Activated CD8-positive, alpha-beta T cell treated with anti-CD3 and anti-CD28 coated beads for 36 hours (primary cell): ENCODE measurements at places on chromosomes 4 and X. TPM values are rescaled to one million over a fixed set of nuclear protein-coding genes. Genes with fewer than 3 reads are reported as not detected.

- H3K4me1 ChIP-seq, result no peaks in the 10 kb centered on the region
- H3K27me3 ChIP-seq, result peaks cover 7% of the 10 kb centered on the region
- no peak overlapping the region for H3K27ac ChIP-seq
- DNase-seq, result no peak
Measured at GRCh38 chr4:182245541-182246215, 2.5 kb downstream of the TENM3 start.

DNA sequence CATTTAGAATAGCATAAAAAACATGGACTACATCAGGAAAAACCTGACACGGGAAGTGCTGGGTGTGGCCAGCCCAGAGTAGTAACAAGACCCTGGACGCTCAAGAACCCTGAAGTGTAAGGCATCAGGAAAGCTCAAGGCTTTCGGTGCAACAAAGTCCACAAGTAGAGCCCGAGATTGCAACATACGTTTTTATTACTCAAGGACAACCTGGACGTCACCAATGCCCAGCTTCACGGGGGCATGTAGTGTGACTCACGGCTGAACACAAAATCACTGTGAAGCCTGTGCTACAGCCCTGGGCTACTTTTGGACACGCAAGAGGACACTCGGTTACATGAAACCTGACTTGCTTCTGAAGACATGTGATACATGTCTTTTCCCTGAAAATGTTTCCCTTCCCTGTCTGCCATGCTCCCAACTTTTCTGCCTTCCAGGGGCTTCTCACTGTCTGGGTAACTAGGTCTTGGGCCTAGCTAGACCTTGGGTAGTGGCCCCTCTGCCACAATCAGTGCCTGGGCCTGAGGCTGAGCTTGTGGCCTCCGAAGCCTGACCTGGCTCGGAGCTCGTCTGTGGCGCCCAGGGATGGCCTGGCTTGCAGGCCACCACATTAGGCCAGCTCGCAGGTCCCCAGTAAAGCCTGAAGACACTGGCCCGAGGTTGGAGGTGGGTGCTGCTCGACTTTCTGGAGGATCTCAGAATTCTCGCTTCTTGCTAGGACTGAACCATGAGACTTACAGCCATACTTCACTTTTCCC, 9.2 kb downstream of the IRAK1 start:
- DNase-seq, result no peak
- H3K36me3 ChIP-seq, result peaks cover 43% of the 10 kb centered on the region
- no peak overlapping the region for H3K27ac ChIP-seq
- H3K27me3 ChIP-seq, result no peaks in the 10 kb centered on the region
- H3K4me3 ChIP-seq, result no peak overlapping the region
- peaks cover 16% of the 10 kb centered on the region for H3K4me1 ChIP-seq

DNA sequence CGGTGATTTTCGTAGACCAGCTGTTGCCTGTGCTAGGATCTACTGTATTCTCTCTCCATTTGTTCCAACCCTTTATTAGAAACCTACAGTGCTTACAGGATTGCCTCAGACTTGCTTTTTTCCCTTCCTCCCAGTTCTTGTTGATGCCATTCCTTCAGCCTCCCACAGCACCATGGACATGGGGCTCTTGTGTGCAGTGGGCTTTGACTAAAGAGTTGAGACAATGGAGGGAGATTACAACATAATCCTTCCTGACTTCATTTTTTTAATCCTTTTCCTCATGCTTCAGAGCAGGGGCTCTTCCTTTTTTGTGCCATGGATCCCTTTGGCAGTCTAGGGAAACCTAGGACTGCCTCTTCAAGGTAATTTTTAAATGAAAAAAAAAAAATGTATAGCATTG, 92.1 kb downstream of the BMPR1B start:
- H3K36me3 ChIP-seq, result no peaks in the 10 kb centered on the region
- peaks cover 2% of the 10 kb centered on the region for H3K27me3 ChIP-seq
- H3K4me1 ChIP-seq, result no peaks in the 10 kb centered on the region
- H3K4me3 ChIP-seq, result no peak overlapping the region
- no peak for DNase-seq
- H3K27ac ChIP-seq, result no peak overlapping the region

DNA sequence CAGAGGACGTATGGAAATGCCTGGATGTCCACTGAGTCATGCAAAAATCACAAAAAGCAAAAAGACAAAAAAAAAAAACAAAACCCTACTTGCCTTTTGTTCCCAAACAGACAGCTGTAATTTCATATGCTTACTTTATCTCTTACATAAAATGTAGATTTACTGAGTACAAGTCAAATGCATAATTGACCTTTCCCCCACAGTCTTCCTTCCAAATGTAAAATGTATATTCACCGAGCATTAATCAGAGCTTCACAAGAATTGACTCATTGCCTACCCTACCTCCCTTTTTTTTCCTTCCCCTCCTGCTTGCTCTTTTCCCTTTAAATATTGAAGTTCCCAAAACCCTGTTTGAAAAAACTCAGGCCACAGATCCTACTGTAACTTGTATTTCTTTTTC, 32.5 kb upstream of the TMPRSS11B start:
- DNase-seq, result no peak
- H3K27ac ChIP-seq, result no peak overlapping the region
- no peaks in the 10 kb centered on the region for H3K36me3 ChIP-seq
- H3K4me1 ChIP-seq, result no peaks in the 10 kb centered on the region
- H3K27me3 ChIP-seq, result peaks cover 12% of the 10 kb centered on the region

DNA sequence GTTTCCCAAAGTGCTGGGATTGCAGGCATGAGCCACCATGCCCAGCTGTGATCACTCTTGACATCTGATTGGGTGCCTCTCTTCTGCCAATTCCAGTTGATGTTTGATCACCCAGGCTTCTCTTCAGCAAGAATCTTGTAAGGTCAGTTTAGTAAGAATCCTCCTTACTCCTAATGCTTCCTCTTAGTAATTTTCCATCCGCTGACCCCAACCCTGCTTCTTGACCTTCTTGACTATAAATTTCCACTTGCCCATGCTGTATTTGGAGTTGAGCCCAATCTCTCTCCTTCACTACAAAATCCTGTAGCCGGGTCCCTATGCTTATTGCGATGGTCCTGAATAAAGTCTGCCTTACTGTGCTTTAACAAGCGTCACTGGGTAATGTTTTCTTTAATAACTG, 75.4 kb downstream of the DDIT4L start:
- H3K36me3 ChIP-seq, result no peaks in the 10 kb centered on the region
- H3K4me3 ChIP-seq, result no peak overlapping the region
- H3K27ac ChIP-seq, result no peak overlapping the region
- DNase-seq, result no peak

- H3K27ac ChIP-seq, result no peak overlapping the region
- H3K4me1 ChIP-seq, result no peaks in the 10 kb centered on the region
- DNase-seq, result no peak
- peaks cover 3% of the 10 kb centered on the region for H3K27me3 ChIP-seq
Measured at GRCh38 chr4:180665481-180665880, 1577.7 kb upstream of the TENM3 start.

DNA sequence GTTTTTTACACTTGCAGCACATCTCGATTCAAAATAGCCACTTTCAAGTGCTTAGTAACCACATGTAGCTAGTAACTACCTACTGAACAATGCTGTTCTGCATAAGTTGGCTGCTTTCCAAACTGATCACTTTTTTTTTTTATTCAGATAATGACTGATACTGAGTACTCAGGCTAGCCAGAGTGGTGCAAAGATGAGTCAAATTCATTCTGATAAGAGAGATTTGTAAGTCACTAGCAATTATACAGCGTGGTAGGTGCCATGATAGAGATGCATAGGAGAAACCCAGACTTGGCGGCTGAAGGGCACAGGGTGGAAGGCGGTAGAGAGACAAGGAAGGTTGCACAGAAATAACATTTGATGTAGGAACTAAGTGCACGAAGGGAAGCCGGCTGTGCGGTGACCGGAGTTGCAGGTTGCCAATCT, 357 bp upstream of the IGBP1 start:
- H3K4me1 ChIP-seq, result peaks cover 34% of the 10 kb centered on the region
- peak overlapping the region; percentile 96 for H3K4me3 ChIP-seq
- DNase-seq, result no peak
- H3K27me3 ChIP-seq, result no peaks in the 10 kb centered on the region
- H3K27ac ChIP-seq, result peak overlapping the region; percentile 97
- peaks cover 19% of the 10 kb centered on the region for H3K36me3 ChIP-seq

GRCh38 chr4:113446019-113446418, 315.5 kb downstream of the CAMK2D start:
- H3K27ac ChIP-seq, result peak overlapping the region; percentile 74
- no peak for DNase-seq
- no peak overlapping the region for H3K4me3 ChIP-seq
- H3K36me3 ChIP-seq, result peaks cover 4% of the 10 kb centered on the region

The DMRTC1 gene
- not detected for total RNA-seq

DNA sequence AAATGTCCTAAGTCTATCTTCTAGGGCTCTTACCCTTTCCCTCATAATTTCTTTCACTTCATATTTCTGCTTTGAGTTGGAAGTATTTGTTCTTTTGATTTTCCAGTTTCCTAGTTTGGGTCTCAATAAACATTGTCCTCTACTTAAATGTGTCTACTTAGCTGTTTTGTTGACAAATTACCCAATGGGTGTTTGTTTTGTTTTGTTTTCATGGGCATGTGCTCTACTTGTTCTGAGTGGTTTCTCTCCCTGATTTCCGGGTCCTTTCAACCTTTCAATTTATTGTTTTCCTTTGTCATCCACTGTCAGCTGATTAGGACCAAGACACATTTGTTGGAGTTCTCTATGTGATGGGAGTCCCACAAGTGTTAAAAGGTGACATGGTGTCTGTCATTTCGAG, 1181.4 kb downstream of the RPA4 start:
- H3K27ac ChIP-seq, result no peak overlapping the region
- no peak overlapping the region for H3K4me3 ChIP-seq
- H3K27me3 ChIP-seq, result no peaks in the 10 kb centered on the region
- no peak for DNase-seq

DNA sequence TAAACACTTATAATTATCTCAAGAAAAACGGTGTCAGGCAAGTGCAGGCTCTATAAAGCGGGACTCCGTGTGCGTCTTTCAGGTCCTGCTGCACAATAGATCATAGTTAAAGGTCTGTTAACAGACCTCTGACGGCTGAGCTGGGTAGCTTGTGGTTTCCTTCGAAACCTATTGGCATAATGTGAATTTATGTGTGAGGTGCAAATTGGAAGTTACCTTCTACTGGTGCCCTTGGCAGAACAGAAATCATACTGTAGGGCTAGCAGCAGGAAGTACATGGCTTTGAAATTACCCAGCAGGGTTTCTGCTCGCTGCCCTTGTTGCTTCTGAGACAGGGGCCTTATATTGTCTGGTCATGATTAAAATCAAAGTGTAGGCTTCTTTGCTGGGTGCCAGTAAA, 216.4 kb upstream of the HAND2 start:
- no peak overlapping the region for H3K4me3 ChIP-seq
- no peaks in the 10 kb centered on the region for H3K36me3 ChIP-seq

DNA sequence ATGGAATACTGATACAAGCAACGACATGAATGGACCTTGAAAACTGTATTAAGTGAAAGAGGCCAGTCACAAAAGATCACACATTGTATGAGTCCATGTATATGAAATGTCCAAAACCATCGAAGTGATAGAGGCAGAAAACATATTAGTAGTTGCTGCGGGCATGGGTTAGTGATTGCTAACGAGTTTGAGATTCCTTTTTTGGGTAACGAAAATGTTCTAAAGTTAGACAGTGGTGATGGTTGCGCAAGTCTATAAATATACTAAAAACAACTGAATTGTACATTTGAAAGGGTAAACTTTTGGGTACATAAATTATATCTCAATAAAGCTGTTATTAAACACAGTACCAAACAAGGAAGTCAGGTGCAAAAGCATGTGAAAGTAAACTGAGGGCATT, 234.5 kb downstream of the FBXW7 start:
- H3K27me3 ChIP-seq, result no peaks in the 10 kb centered on the region
- no peaks in the 10 kb centered on the region for H3K4me1 ChIP-seq
- H3K4me3 ChIP-seq, result no peak overlapping the region
- no peak for DNase-seq
- H3K27ac ChIP-seq, result no peak overlapping the region

DNA sequence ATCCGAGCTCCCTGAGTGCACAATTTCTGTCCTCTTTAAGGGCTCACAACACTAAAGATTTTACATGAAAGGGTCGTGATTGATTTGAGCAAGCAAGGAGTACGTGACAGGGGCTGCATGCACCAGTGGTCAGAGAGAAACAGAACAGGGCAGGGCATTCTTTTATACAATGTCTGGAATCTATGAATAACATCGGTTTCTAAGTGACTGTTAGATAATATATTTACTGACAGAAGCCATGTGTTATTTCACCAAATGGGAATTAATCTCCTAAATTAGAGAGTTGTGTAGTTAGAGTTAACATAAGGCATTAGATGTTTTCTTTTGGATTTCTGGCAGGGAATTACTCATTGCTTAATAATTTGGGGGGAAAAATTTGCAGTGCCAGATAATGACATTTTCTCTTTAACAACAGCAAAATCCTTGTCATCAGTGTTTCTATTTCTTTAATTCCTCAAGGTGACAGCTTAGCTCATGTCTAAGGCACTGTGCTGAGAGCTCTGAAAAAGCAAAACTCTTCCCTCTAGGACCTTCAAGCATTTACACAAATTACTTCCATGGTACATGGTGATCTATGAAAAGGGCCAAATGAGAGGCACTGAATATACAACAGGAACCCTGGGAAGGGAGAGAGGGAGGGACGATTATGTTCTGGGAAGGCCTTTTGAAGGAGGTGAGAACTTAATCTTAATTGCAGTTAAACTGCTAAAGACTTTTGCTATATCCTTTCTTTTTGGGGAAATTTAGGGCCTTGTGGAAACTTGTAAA, 145.0 kb downstream of the RTL3 start:
- no peaks in the 10 kb centered on the region for H3K27me3 ChIP-seq
- peaks cover 2% of the 10 kb centered on the region for H3K36me3 ChIP-seq
- DNase-seq, result no peak

The ITM2A gene
- 70.5 TPM for total RNA-seq
